ENCODE measurements at places on chromosomes 13 and 19.

DNA sequence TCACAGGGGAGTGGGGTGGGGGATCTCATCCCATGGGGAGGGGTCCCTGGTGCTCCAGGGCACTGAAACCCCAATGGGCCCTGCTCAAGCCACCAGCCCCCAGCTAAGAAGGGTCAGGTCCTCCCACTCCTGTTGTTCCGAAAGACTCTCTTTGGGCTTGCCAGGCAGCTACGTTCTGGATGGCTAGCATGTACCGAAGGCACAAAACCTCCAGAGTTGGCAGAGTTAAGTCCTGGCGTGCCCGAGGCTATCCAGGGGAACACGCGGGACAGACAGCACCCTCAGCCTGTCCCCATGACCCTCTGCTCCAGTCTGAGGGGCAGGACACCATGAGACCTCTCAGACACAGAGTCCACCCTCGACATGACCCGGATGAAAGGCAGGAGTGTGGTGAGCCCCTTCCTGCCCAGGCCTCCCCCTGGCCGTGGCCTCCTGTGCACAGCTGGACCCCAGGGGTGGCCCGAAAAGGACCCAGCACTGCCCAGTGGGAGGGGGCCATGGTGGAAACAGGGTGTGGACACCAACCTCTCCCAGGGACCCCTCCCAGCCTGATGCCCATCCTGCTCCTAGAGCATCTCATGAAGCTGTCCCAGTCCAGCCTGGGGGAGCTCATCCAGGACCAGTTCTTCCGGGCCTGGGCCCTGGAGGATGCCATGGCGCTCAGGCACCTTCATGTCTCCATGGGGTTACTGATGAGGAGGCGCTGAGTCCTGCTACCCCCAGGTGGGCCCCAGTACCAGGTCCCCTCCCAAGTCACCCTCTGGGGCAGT is 53.0 kb upstream of the TPM4 start:
- no peak for DNase-seq

- DNase-seq = no peak
Measured at GRCh38 chr13:111119966-111120365, 4.9 kb downstream of the ARHGEF7 start.

DNA sequence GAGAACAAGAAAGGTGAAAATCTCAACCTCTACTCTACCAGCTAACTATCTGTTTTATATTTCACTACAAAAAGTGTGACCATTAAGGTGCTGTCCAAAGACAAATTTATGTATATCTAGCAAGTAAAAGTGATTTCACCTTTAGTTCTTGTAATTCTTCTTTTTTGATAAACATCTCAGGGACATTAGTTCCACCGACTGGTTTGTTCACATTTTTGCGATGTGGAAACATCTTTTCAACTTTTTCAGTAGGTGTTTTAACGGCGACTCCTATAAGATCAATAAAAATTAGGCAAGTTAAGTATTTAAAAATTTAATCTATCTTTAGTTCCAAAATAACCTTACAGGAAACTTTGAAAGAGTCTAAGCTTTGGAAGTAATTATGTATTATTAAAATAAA is 33.3 kb downstream of the CLDN10 start:
- no peak for DNase-seq

DNA sequence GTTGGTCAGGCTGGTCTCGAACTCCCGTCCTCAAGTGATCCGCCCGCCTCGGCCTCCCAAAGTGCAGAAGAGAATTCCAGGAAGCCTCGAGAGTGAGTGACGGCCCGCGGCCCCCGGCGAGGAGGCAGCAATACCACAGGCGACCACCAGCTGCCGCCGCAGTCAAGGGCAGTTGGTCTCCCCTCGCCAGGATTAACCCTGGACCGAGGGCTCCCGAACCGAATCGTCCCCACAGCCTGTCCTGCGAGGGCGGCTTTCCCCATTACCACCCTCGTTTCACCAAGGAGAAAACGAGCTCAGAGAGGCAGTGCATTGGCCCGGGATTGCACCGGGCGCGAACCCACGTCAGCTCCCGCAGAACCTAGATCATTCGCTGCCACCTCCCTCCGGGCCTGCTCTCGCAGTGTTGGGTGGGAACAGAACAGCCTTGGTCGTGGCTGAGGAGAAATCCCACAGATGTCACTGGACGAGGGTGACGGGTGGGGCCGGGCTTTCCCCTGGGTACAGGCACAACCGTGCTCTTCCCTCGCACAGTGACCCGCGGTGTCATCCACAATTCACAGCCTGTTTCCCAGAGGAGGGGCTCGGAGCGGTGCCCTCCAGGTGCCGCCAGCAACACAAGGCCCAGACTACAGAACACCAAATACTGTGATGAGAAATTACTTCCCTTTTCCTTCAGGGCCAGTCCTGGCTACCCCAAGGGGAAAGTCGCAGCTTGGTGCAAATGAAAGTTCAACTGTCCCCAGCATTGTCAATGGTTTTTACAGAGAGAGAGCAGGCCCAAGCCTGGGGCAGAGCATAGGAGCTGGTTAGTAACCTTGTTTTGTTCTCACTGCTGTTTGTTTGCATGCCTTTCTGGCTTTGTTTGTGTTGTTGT is 24.8 kb downstream of the C2CD4C start:
- no peak for DNase-seq

GRCh38 chr19:51357952-51358351 is 8.2 kb downstream of the ETFB start:
- DNase-seq = no peak

DNA sequence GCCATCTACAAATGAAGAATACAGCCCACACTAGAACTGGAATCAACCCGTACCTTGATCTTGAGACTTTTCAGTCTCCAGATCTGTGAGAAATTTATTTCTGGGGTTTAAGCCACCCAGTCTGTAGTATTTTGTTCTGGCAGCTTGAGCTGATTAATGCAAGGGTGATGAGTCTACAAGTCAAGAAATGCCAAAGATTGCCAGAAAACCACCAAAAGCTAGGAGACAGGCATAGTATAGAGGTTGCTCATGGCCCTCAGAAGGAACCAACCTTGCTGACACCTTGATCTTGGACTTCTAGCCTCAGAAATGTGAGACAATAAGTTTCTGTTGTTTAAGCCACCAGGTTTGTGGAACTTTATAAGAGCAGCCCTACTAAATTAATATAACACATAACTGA is 428.2 kb upstream of the KLF12 start:
- no peak for DNase-seq

DNA sequence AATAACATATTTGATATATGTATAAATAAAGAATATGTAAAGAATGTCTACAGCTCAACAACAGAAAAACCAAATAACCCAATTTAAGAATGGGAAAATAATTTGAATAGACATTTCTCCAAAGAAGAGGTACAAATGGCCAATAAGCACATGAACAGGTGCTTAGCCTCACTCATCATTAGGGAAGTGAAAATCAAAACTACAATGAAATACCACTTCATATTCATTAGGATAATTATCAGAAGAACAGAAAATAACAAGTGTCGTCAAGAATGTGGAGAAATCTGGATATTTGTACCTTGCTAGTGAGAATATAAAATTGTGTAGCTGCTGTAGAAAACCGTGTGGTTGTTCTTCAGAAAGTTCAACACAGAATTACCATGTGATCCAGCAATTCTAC is 8.4 kb upstream of the SUPT20H start:
- no peak for DNase-seq

GRCh38 chr13:99500839-99501183 is 461 bp upstream of the TM9SF2 start:
- DNase-seq = no peak

GRCh38 chr13:100619940-100620339 is 31.4 kb upstream of the GGACT start:
- DNase-seq = no peak

DNA sequence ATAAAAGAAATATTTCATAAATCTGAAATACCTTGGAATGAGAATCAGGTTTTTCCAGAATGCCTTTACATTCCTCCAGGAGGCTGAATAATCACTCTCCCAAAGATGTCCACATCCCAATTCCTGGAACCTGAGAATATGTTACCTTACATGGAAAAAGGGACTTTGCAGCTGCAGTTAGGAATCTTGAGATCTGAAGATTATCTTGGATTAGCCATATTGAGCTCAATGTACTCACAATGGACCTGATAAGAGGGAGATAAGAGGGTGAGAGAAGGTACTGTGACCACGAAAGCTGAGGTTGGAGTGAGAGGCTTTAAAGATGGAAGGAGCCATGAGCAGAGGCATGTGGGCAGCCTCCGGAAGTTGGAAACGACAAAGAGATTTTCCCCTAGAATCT is 36.8 kb upstream of the MBNL2 start:
- DNase-seq = no peak
